Stimulated activated CD8-positive, alpha-beta memory T cell treated with anti-CD3 and anti-CD28 coated beads, Interleukin-4, amount 100 ng/mL, for 4 hours (primary cell): ENCODE measurements at places on chromosomes 4 and X.

GRCh38 chr4:81724925-81725329, 253.2 kb upstream of the RASGEF1B start:
- peak; percentile 19 for DNase-seq

DNA sequence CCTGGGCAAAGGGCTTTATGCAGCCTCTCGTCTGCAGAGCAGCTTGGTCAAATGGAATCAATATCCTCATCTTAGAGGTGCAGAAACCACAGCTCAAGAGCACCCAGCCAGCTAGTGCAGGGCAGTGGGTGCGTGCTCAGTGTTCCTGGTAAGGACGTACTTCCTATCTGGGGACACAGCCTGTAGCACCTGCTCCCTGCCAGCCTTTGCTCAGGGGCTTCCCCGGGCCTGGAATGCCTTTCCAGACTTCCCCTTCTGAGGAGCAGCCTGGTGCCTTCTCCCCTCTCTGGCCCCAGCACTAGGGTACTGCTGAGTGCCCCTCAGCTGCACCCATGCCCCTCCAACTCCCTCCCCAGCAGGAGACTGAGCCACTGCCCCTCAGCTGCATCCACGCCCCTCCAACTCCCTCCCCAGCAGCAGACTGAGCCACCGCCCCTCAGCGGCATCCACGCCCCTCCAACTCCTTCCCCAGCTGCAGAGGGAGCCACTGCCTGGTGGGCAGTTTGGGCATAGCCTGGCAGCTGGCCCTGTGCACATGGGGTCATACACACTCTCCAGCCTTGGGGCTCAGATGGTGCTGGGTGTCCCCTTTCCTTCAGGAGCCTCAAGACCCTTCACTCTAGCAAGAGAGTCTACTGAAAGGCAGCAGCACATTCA, 42.2 kb upstream of the AFAP1 start:
- no peak for DNase-seq

- no peak for DNase-seq
Measured at GRCh38 chr4:26766141-26766540, 94.5 kb upstream of the STIM2 start.

GRCh38 chrX:323721-324628, 5.4 kb upstream of the GTPBP6 start:
- DNase-seq: no peak

- DNase-seq: no peak
Measured at GRCh38 chr4:60134099-60134498, 1066.0 kb upstream of the ADGRL3 start.

GRCh38 chr4:4361883-4362282, 25.0 kb upstream of the NSG1 start:
- DNase-seq: no peak

- DNase-seq: no peak
Measured at GRCh38 chrX:12467321-12467720, 323.9 kb upstream of the PRPS2 start.

- DNase-seq: no peak
Measured at GRCh38 chr4:6401797-6402196, 70.6 kb downstream of the PPP2R2C start.

DNA sequence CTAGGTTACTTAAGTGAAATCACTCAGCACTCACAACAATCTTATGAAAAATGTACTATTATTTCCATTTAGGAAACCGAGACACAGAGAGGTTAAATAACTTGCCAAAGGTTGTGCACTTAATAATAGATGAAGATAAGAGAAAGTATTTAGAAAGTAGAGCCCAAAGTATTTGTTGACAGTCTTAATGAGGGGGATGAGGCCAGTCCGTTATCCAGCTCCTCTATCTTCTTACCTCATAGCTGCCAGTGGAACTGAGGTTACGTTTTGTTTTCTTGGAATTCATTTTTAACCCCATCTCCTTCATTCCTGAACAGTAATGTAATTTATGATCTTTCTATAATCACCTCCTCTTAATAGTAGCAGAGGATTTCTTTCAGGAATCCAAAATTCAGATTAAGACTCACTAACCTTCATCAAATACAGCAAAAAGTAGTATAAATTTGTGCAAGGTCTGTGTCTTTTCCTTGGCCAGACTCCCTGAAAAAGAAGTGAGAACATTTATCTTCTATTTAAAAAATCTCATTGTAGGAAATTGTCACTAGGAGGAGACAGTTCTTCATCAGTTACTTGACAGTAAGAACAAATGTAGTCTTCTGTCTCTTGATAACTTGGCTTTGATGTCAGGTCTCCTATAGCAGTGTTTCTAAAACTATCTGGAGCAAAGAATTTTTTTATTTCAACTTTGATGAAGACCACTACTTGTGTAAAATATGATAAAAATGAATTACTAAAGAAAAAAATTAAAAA, 35.5 kb downstream of the F8 start:
- DNase-seq: no peak

DNA sequence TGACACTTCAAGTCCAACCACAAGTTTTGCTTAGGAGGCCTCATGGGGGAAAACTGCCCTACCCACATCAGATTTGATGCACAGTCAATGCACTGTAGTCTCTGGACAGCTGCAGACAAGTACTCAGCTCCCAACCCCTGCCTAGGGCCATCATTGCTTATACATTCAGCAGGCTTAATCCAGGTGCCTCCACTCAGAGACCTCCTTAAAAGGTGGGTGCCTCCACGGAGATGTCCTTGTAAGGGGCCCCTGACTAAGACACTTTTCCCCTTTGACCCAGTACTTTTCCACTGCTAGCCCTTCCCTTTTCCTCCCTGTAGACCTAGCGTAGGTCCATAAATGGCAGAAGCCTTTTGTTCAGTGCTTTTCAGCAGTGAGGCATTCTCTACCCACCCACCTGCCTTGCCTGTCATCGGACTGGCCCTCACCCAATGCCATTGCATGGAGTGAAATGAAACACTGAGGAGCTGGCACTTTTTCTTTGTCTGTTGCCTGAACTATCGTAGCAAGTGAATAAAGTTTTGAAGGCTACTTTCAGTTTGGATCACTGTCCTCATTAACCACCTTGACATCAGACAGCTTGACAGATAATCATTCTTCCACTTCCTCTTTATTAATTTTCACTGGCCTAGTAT, 23.8 kb upstream of the PLK4 start:
- DNase-seq: no peak

- DNase-seq: no peak
Measured at GRCh38 chr4:159344877-159345276, 242.0 kb downstream of the RAPGEF2 start.

GRCh38 chr4:1402516-1403091, 3.6 kb downstream of the NKX1-1 start:
- no peak for DNase-seq

- no peak for DNase-seq
Measured at GRCh38 chrX:20454117-20454516, 187.4 kb upstream of the RPS6KA3 start.

DNA sequence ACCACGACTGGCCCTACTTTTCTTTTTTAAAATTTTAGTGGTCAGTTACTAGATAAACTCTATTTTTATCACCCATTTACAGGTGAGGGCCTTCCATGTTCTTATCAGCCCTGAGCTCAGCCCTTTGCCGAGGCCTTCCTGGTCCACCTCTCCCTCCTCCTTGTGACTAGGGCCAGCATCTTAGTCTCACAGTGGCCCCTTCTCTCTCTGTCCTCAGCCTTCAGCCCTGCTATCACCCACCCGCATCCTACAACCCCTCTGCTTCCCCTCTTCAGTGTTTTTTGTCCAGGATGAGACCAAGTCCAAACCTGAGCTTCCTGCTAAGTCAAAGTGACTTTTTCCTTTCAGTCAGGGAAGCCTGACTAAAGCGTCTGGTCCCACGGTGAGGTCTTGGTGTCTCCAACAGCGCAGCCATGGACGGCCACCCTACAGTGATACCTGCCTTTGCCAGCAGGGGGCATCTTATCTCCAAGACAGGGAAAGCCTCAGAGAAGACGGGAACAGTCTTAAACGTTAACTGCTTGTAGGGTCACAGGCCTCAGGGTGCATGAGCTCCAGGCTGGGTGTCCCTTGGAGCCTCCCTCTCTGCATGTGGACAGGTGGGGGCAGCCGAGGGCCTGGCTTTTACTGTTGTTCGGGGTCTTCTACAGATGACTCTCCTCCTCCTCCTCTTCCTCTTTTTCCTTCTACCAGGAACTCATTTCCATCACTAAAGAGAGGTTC, 11.7 kb upstream of the GAGE10 start:
- no peak for DNase-seq

DNA sequence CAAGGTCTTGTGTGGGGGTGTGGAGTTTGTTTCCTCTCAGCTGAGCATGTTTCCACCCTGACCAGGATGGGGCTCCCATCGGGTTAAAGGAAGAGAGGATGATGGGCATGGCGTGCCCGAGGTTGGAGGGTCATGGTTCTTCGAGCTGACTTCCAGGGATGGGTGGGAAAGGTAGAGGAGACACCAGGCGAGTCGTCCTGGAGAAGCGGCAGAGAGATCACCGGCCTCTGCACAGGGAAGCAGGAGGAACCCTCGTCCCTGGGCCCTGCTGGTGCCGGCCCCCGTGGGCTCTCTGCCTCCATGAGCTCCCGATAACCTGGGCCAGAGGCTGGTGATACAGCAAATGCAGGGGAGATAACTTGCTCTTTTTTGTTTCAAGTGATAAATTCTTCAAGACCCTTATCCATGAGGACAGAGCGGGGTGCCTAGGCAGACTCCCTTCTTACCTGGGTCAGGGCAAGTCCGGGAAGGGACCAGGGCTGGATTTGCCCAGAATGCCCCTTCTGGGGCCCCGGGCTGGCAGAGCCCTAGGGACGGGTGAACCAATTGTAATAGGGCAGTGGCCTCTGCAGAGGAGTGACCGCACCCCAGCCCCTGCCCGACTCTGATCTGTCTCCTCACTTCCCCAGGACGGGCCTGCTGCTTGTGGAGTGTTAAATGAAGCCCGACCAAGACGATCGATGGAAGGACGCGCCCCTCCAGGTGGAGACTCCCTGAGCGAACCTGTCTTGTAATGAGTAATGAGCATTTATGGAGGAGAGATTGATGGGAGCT, 63.0 kb downstream of the CPZ start:
- no peak for DNase-seq

GRCh38 chr4:156378033-156378665, 424.5 kb upstream of the CTSO start:
- DNase-seq: no peak

- DNase-seq: no peak
Measured at GRCh38 chrX:68832101-68832416, 3.2 kb downstream of the EFNB1 start.

GRCh38 chr4:74451214-74451661, 6.3 kb downstream of the AREG start:
- DNase-seq: no peak

DNA sequence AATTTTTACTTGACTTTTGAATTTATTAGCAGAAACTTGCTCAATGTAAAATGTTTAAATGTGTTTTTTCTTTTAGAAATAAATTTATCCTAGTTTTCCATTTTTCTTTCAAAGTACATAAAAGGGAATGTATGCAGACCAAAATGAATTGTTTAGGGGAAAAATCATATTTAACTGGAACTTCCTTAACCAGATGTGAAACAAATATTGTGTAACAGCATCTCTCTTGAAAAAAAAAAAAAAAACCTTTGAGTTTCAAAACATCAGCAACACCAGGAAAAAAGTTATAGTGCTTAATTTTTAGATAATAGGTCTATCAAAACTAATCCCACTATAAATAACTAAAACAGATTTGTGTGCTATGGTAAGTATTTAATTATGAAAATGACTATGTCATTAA, 14.5 kb upstream of the CCNA2 start:
- DNase-seq: no peak

DNA sequence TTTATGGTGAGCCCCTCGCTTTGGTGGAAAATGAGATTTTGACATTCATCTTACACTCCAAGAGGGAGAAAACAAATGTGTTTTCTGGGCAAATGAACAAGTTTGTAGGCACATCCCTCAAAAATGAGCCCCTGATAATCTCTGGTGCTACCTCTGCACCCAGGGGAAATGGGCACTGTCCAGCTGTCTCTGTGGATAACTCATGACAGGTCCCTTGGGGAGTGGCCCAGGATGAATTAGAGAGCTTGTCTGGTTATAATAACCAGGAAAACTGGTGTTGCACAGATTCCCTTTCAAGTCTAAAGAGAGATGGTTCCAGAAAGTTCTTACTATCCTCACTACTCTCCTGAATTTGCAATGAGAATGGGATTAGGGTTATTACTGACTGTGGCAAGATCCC, 7.5 kb downstream of the RASL11B start:
- DNase-seq: no peak

DNA sequence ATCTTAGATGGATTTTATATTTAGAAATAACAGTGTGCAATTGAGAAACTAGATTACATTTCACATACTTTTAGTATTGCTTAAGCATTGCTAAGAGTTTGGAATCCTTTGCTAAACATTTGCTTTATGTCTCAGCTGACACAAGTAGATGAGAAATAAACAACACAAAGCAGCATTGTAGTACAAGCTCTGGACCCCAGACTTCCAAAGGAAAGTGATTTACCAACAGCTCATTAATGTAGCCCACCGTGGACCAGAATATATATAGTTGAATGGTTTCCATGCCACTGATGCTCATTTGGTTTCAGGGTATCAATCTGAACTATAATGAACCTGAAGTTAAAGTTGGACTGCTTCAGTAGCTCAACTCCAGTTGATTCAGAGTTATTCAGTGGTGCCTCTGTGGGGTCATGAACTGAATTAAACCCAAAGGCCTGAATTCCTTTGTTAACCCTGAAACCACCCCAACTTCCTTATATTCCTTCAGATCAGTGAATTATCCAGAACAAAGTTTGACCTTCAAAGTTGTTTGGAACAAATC, 132.1 kb upstream of the NEIL3 start:
- DNase-seq: no peak
